ENCODE measurements at places on chromosomes 5 and 9.
A peak's percentile ranks its signal among the peaks of the same experiment; 100 is the strongest.

DNA sequence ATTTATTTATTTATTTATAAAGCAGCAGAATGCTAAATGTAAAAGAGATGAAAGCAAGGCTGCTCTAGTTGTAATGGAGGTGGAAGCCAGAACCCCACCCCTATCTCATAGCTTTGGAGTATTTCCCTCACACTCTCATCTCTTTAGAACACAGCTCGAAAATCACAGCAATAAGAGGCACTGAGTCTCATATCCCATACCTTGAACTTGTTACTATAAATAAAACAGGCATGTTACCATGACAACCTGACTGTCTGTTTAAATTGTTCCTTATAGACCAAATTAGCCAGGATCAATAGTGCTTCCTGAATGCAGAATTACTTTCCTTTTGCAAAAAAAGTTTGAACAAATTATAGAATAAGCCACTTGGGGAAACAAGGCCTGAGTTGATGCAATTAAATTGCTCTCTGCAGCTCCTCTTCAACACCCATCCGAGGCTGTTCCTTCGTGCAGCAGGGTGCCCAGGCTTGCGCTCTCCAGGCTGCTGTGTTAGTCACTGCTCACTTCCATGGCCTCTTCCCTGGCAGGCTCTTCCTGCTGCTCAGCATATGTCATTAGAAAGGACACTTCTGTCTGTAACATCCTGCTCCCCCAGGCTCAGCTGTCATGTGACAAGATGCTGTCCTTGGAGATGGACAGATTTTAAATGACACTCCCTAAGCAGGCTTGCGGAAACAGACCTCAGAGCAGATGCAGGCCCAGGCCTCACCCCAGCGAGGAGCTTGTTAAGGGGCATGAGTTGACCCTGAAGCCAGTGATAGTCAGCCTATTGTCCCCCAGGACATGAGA is 120.2 kb downstream of the CARTPT start:
- no peak for DNase-seq

DNA sequence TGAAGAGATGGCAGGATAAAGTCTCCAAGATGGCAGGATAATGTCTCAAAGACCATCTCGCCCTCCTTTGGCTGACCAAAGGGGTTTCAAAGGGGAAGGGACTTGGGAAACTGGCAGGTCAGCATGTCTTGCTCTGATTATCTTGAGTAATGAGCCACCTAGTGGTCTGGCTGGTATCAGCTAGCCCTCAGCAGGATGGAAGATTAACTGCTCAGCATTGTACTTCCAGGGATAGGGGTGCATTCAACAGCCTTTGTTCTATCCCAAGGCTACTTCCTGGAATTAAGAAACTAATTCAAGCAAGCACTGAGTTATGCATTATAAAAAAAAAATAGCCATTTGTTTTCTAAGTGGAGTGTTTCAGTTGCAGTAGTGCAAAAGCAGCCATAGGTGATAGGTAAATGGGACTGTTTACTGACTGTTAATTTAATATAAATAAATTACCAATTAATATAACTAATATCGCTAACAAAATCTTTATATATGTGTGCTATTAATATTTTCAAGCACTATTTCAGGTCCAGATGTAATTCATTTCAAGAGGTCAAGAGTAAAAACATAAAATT is 555.5 kb downstream of the CDH9 start:
- peak; percentile 73 for DNase-seq

GRCh38 chr5:10604975-10605374 is 41.1 kb downstream of the ANKRD33B start:
- DNase-seq = no peak

DNA sequence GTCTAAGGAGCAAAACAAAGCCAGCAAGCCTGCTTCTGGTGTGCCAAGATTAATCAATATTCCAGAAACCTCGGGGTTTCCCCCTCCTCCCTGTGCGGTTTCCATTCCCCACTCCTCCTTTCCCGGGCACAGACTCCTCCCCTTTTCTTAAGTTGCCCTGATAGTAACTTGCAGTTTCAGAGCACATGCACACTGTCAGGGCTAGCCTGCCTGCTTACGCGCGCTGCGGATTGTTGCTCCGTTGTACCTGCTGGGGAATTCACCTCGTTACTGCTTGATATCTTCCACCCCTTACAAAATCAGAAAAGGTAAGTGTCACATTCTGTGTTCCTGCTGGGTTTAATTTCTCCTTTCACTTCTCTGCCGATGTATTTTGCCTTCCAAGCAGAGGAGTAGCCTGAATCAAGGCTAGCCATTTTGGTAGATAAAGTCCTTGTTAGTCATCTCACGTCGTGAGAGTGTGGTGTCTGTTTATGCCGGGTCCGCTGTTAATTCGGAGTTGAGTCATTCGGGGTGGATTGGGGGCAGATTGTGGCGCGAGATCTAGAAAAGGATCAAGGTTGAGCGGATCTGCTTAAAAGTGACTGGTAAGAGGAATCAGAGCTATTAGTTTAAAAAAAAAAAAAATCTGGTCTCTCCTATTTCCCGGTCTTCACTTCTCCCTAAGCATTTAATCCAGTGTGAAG is at the start of gene SLC1A3:
SLC1A3 (plus strand) TSS at position 179 of the 686 bp plus-strand sequence. CDS start 1,818 bp downstream, outside the sequence.
- DNase-seq = peak; percentile 50

- no peak for DNase-seq
Measured at GRCh38 chr5:34587355-34588241, 68.5 kb upstream of the RAI14 start.
